Breast epithelium (tissue), 4 donors: ENCODE measurements at places on chromosomes 7 and 10.

DNA sequence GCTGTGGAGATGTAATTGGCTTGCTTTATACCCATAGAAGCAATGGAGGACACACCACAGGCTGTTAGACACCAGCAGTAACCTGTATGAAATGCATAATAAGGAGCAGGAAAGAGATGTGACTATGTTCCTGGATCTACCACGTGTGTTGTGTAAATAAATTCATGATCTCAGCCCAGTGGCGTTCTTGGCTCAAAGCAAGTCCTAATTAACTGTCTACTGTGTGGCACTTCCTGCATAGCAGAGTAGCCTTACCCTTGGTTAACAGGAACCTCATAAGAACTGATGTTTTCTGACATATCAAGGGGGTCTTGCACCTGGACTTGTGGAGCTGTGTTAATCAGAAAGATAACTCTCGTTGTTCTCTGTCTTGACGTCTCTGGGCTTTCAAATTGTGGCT lies 25.7 kb upstream of the FAM180A start:
- DNase-seq, result peak; percentile 45

DNA sequence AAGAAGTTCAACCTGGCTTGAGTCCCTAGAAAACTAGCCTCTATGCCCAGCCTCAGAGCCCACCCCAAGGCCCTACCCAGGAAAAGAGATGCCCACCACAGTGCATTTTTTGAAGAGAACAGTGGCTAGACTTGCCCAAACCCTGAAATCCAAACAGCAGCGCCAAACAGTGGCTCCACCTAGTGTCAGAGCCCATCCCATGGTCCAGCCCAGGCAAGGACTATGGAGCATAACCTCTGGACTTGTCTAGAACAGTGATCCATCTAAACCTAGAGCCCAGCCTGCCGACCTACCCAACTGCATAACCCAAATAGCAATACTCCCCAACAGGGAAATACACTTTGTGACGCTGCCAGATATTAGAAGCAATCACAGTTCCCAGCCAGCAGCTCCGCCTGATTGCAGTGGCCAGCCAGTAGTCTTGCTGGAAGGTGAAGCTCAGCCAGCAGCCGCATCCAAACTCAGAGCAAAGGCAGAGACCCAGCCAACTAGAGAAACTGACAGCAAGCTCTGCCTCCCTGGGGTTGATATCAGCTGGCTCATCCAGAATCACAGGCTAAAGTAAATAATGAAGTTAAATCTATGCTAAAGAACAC lies 44.5 kb downstream of the HBP1 start:
- DNase-seq, result no peak

- DNase-seq, result no peak
Measured at GRCh38 chr10:119330342-119330741, 123.0 kb downstream of the GRK5 start.

GRCh38 chr7:20541608-20542349 lies 73.7 kb upstream of the ABCB5 start:
- no peak for DNase-seq

DNA sequence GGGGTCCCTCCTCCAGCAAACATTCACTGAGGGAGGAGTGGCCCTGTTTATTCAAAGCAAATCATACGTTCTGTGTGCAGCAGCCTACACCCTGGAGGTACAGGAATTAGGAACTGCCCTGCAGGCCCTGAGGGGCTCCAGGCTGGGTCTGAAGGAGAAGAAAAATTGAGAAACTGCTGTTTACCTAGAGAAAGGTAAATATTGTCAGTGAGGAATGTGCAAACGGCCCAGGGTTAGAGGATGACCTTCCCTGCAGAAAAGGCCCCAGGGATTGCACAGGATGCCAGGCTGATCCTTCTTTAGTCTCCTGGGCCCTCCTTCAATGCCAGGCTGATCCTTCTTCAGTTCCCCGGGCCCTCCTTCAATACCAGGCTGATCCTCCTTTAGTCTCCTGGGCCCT lies 5.7 kb downstream of the CALML5 start:
- DNase-seq, result no peak

DNA sequence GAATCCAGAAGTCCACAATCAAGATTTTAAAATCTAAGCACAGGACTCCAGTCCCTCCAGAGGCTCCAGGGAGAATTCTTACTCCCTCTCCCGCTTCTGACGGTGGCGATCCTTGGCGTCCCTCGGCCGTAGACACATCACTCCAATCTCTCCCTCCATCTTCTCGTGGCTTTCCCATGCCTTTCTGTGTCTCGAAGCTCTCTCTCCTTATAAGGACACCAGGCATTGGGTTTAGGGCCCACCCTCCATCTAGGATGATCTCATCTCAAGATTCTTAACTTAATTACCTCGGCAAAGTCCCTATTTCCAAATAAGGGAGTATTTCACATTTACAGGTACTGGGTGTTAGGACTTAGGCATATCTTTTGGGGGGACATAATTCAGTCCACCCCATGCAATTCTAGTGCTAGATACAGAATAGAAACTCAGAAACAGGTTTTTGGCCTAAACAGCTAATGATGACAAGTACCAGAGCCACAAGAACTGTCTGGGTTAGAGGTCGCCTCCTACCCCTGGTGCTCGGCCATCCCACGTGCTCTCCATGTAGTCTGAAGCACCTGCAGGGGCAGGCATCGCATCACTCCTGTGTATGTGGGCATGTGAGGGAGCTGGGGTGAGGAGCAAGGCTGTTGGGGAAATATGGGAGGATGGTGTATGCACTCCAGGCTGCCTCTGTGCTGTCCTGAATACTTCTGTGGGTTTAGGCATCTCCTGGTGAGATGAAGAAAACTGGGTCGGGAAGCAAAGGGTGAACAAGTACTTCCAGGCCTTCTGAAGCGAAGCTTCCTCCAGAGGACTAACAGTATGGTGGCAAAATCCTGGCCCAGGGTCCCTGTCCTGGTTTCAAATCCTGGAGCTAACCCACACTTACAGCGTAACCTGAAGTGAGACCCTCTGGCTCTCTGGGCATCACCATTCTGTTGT lies 298.3 kb upstream of the ZMIZ1 start:
- DNase-seq, result no peak

GRCh38 chr10:78420946-78421735 lies 387.5 kb downstream of the RPS24 start:
- DNase-seq, result no peak

DNA sequence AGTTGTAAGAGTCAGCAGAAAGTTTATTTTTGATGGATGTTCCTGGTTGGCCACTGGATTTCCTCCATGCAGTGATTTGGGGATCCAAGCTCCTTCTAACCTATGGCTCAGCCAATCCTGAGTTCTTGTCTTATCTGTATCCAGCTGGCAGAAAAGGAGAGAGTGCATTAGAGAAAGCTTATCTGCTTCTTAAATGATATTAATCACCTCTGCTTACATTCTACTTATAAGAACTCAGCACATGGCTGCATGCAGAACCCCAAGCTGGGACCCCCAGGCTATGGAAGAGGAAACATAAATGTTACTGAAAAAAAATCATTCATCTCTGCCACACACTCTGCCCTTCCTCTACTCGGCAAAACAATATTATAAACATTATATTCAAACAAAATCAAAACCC lies 739.8 kb upstream of the AUTS2 start:
- no peak for DNase-seq

DNA sequence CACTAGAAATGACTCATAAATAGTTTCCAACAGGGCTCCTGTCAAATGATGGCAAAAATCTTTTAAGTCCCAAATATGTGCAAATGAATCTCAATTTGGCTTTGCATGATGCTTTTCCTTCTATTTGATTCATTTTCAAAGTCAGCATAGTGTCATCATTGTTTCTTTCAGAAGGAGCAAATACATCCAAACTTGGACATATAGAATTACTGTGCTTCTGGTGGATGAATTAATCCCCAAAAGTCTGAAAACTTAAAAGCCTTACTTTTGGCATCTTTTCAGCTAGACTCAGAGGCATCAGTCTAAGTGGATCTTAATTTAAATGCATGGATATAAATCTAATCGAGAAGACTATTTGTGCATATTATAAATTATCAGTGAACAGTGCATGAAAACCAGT lies 578.1 kb upstream of the FZD8 start:
- no peak for DNase-seq
